Endothelial cell (in vitro differentiated cells): ENCODE measurements at places on chromosomes 5 and 9.

DNA sequence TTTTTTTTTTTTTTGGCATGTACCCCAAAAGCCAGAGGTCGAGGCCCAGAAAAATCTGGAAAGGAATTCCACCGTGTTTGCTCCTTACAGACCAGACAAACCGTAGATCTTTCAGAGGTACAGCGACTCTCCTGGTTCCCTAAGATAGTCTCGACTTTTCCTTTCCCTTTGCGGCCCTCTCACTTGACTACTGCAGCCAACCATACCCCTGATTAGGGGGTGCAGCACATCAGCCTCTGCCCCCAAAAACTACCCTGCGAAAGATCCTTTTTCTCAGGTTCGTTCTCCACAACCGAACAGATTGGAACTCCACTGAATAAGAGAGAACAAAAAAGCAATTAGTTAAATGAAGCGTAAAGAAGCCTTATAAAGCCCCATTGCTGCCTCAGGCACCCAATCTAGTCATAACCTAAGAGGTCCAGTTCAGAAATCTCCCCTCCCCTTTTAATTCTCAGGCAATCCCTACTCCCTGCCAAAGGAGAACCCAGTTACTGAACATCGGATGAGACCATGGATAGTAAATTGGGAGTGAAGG lies 379 bp upstream of the TICAM2 start:
- DNase-seq: no peak

DNA sequence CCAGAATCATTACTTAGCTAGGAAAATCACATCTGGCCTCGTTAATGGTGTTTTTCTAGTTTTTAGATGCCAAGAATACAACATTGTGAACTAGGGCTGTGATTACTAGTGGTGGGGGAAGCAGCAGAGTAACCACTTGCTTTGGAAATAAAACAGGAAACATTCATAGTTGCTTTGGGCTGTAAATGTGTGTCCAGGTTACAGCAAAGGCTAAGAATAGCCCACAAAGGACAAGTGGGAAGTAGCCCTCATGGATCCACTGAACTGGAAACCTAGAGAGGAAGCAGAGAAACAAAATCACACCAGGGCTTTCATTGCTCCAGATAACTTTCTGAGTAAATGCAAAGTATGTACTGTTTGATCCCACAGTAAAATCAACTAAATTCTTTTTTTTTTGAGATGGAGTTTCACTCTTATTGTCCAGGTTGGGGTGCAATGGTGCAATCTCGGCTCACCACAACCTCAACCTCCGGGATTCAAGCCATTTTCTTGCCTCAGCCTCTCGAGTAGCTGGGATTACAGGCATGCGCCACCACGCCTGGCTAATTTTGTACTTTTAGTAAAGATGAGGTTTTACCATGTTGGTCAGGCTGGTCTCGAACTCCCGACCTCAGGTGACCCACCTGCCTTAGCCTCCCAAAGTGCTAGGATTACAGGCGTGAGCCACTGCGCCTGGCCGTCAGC lies 56.2 kb upstream of the TNFSF15 start:
- DNase-seq: no peak

DNA sequence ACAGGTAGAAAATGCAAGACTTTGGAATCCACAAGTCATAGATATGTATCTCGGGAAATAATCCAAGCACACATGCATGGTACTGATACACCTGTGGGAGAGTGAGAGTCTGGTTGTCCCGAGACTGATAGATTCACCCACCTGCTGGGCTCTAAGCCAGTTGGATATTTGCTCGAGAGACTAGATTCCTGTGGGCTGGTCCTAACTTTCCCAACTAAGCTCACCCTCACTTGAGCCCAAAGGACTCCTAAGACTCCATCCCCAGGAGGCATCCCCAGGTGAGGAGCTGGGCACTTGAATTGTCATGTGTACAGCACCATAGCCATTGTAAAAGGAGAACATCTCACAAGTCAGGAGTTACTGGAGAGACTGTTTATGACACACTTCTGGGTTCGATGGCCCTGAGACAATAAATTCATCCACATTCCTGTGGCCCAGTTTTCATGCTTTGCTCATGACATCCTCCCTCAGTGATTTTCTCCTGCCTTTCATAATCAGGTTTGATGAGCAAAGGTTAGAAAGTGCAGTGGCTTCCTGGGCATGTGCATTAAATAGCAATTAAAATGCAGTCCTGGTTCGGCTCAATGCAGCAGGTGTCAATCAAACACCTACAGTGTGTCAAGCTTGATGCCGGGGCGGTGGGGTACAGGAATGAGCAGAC lies 18.1 kb downstream of the SLC1A1 start:
- DNase-seq: no peak

- no peak for DNase-seq
These were observed 25.6 kb downstream of the STC2 start for GRCh38 chr5:173302546-173303155.

GRCh38 chr5:3994628-3995027 lies 399.0 kb downstream of the IRX1 start:
- DNase-seq: no peak

GRCh38 chr5:71589903-71590302 lies 2.8 kb downstream of the MCCC2 start:
- DNase-seq: no peak

DNA sequence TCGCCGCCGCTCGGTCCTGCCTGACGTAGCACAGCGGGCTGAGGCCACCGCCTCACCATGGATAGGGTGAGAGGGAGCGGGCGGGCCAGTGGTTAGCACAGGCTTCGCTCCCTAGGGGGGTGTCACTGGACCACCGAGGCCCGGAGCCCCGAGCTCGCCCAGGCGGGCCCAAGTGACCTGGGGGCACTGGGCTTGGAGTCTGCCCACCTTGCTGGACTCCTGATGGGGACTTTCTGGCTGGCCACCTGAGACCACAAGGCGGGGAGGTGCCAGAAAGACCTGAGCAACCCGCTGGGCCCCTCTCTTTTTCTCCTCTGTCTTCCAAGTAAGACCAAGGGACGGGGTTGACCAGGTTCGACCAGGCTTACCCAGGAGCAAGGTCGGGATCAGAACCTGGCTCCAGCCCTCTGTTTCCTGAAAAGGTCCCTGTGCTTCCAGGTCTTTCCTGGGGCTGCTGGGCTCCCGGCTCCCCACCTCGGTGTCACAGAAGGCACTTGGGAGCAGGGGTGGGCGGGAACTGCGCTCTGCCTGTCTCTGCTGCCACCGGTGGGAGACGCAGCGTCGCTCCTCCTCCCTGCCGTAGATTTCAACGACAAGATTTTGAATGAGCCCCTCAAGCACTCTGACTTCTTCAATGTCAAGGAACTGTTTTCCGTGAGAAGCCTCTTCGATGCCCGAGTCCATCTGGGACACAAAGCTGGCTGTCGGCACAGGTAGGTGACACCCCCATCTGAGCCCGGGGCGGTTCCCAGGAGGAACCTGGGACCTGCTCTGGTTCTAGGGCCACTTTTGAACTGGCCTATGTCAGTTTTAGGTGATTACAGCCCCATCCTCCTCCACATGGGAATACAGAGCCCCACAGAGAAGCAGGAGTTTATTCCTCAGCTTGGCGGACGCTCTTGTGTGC lies 1.0 kb downstream of the MRPS2 start:
- DNase-seq: no peak

DNA sequence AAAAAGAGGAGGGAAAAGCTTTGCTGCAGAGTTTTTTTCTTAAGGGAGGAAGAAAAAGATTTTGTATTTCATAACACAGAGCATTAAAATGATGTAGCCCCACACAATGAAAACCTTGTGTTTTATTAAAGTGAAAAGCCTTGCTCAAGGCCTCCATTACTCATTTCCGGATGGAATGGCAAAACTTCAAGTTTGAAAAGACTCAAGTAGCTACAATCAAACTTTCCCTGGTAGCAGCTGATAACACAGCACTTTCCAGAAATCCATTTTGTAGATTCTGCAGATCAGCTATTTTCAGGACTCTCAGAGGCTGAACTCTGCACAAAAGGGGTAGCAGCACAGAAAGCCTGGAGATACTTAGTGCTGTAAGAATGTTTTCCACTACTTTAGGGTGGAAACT lies 374.8 kb downstream of the NFIB start:
- no peak for DNase-seq

DNA sequence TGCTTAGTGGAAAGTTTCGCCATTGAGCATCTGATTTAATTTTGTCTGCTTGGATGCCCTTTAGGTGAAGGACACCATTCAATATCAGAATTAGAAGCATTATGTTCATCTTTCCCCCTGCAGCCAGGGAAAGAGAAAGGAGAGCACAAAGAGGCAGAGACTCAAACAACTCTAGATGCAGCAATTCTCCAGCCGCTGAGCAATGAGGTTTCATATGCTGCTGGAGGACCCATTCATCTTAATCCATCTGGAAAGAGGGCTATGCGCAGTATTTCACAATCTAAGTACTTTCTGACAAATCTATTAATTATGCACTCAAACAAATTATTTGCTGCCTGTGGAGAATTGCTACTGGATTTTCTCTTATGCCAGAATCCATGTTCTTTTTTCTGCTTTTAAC lies 527.0 kb upstream of the TUSC1 start:
- no peak for DNase-seq

- no peak for DNase-seq
These were observed 151.2 kb downstream of the SNCAIP start for GRCh38 chr5:122463221-122463620.

DNA sequence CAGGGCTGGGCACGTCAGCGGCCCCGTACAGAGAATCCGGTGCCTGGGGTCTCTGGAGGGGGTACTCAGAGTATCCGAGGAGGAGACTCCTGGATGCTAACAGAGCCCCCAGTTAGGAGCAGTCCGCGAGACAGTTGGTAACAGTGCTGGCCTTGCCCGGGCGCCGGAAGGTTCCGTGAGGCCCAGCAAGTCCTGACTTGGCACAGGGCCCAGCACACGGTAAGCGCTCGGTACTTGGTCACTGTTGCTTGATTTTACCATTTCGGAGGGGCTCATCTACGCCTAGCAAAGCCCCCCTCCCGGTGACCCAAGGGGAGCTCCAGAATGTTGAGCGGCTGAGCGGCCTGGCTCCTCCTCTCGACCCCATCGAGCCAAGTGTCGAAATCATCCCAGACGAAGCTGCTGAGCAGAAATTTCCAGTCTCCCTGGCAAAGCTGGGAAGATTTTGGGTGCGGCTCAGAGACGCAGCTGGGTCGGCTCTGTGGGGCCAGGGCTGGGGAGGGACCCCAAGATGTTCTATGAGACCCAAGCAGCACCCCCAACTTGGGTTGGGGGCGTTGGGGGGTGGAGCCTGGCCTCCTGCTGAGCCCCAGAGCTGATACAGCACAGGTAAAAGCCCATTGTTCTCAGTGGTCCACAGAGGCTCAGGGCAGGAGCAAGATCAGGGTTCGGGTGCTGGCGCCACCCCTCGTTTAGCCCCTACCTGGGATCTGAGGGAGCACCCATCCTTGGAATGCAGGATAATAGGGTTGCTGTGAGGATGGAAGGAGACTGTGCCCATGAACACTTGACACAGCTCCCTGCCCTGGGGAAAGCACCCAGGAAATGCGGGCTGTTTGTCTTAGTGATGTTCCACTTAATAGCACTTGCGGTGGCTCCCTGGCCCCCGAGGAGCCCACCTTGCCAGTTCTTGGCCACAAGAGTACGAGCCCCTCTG lies 137.2 kb downstream of the C9orf50 start:
- no peak for DNase-seq

- no peak for DNase-seq
These were observed 63.7 kb downstream of the DENND4C start for GRCh38 chr9:19294219-19294618.

- no peak for DNase-seq
These were observed 345.7 kb downstream of the DRD1 start for GRCh38 chr5:175098301-175098700.

- DNase-seq: no peak
These were observed 17.7 kb downstream of the CMBL start for GRCh38 chr5:10289991-10290390.

GRCh38 chr9:124320062-124320973 lies 62.6 kb downstream of the NEK6 start:
- peak; percentile 82 for DNase-seq

- no peak for DNase-seq
These were observed 19.0 kb downstream of the RICTOR start for GRCh38 chr5:39055027-39055767.

- DNase-seq: no peak
These were observed 35.3 kb upstream of the FLT4 start for GRCh38 chr5:180684623-180685161.

- DNase-seq: no peak
These were observed 38.3 kb upstream of the TENT4A start for GRCh38 chr5:6674886-6675285.

DNA sequence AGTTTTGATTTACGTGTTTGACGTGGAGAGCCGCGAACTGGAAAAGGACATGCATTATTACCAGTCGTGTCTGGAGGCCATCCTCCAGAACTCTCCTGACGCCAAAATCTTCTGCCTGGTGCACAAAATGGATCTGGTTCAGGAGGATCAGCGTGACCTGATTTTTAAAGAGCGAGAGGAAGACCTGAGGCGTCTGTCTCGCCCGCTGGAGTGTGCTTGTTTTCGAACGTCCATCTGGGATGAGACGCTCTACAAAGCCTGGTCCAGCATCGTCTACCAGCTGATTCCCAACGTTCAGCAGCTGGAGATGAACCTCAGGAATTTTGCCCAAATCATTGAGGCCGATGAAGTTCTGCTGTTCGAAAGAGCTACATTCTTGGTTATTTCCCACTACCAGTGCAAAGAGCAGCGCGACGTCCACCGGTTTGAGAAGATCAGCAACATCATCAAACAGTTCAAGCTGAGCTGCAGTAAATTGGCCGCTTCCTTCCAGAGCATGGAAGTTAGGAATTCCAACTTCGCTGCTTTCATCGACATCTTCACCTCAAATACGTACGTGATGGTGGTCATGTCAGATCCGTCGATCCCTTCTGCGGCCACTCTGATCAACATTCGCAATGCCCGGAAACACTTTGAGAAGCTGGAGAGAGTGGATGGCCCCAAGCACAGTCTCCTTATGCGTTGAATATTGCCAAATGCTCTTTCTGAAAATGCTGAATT lies 850 bp downstream of the RRAGA start:
- DNase-seq: peak; percentile 4

- DNase-seq: no peak
These were observed 32.1 kb downstream of the MTMR12 start for GRCh38 chr5:32280656-32281081.

DNA sequence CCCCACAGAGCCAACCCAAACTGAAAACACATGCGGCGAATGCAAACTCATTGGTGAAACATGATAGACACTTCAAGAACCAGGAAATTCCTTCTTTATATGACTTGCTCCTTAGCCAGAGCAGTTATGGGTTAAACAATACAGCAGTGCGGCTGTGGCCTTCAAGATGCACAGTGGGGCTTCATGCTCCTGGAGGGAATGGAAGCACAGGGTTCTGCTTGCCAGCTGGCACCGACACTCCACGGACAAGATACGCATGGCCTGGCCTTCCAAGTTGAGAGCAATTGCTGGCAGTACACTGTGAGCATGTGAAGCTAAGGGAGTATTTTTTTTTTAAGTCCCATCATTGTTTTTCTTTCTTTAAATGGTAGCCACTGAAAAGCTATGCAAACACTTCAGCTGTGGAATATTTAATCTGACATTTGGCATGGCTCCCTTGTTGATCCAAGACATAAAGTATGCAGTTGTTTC lies 451.6 kb upstream of the CD180 start:
- no peak for DNase-seq

DNA sequence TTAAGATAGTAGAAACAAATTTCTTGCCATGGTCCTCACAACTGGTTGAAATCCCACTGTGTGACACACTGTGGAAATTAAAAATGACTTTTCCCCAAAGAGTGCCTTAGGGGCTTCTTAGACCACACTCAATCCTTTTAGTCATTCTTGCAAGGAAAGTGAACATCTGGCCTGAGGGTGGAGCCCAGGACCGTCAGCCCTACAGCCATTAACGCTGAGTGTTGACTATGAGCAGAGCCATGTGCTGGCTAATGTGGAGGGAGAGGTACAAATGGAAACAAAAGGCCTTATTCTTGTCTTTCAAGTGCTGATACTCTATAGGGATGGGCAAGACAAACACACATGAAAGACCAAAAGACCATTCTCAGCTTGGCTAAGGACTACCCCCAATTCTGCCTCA lies 456.5 kb downstream of the ZSWIM6 start:
- DNase-seq: no peak
